Posterior vena cava (tissue), 2 donors: ENCODE measurements at places on chromosomes 7 and 10.

DNA sequence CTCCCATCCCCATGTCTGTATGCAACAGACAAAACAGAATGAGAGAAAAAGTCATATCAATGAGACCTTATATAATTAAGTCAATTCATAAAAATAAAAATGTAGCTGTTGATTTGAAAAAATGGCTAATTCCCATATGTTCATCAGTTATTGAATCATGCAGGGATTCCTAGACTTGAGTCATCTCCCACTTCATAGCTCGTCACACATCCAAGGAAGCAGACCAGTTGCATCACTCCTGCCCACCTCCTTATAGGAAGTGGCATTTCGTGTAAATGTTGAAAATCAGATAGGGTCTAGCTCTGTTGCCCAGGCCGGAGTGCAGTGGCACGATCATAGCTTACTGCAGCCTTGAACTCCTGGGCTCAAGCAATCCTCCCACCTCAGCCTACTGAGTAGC, 56.1 kb upstream of the SH2B2 start:
- no peak for DNase-seq

GRCh38 chr7:13821152-13821787, 168.2 kb downstream of the ETV1 start:
- DNase-seq = no peak

- DNase-seq = no peak
Measured at GRCh38 chr10:34219753-34220548, 595.1 kb downstream of the PARD3 start.

DNA sequence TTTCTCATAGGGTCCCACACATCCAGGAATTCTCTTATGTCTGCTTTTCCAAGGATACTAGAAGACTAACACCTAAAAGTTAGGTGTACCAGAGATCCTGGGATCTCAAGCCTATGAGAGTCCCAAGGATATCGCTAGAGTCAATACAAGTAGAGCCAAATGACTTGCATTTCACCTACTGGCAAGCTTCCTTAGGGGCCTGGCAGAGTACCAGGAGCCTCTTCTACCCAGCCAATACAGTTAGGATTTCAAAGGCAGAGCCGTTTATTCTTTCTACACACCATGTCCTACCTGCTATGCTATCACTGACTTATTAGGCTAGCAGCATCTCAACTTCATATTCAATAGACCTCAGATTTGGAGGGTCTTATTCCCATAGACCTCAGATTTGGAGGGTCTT, 53.5 kb upstream of the UNC5B start:
- no peak for DNase-seq

DNA sequence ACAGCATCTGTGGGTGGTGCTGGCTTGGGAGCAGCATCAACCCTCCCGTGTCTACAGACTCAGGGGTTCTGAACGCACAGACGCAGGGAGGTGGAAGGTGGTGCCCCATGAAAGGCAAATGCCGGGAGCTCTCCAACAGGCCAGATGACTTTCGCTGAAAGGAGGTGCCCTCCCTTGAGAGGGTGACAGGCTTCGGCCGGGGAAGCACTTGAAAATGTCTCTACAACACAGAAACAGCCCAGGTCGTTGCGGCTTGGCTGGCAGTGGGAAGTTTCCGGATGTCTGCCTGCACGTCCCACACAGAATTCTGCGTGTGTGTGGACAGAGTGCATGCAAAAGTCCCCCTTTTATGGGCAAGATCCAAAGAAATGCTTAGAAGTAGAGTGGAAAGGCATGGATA, 239.6 kb downstream of the SKAP2 start:
- peak; percentile 76 for DNase-seq

- no peak for DNase-seq
Measured at GRCh38 chr10:116538456-116538855, 7.3 kb upstream of the PNLIP start.

GRCh38 chr10:69153227-69153626, 26.8 kb upstream of the SUPV3L1 start:
- DNase-seq = no peak

GRCh38 chr10:113663908-113664307, at the start of gene NRAP:
TSS of gene NRAP (minus strand) at chr10:113664041. CDS start at chr10:113663882, 159 bp downstream.
- DNase-seq = no peak

GRCh38 chr10:21464134-21464533, 61.3 kb downstream of the SKIDA1 start:
- no peak for DNase-seq

DNA sequence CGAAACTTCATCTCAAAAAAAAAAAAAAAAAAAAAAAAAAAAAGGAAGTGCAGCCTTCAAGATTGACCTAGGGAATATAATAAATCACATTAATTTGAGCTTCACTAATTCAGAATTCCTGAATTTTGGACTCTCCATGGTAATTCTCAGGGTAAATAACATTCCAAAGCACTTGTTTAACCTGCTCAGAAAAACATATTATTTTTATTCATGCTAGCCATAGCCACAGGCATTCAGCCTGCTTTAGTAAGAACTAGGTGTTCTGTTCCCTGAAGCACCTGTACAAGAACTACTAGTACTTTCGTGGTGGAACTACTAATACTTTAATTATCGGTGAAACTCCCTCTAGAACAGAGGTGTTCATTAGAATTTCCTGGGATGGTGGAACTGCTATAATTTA, 169.3 kb downstream of the RTKN2 start:
- no peak for DNase-seq

DNA sequence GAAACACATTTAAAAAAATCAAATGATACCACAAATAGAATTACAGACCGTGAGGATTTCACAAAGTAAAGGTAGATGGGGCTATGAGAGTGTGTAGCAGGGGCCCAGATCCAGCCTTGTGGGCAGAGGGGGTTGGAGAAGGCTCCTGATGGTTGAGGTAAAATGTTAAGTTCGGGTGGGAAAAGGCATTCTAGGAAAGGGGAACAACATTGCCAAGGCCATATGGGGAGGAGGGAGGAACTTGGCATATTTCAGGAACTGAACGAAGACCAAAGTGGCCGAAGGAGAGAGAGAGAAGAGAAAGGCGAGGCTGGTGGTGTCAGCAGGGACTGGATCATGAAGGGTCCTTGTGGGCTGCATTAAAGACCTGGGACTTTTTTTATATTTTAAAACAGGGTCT, 98.9 kb downstream of the CARD11 start:
- DNase-seq = no peak

- no peak for DNase-seq
Measured at GRCh38 chr10:116170815-116171250, 102.2 kb downstream of the GFRA1 start.

GRCh38 chr7:53470336-53470970, 435.0 kb downstream of the POM121L12 start:
- no peak for DNase-seq

GRCh38 chr10:122019414-122019975, 30.5 kb downstream of the TACC2 start:
- no peak for DNase-seq

DNA sequence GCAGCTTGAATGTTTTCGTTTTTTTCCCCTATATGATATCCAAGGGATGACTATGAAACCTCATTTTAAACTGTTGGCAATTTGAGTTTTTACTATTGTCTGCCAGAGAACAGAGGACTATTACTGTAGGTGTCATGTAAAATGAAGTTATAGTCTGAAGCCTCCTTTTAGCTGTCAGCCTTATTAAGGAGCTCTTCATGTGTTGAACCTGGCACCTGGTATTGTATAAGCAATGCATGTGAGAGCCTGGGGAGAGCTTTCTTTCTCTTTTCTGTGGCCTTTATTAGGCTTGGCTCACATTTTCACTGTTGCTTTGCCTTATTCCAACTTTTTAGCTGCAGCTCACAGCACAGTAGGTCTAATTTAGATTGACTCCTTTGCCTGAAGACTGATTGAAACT, 119.1 kb upstream of the FOXP2 start:
- no peak for DNase-seq

DNA sequence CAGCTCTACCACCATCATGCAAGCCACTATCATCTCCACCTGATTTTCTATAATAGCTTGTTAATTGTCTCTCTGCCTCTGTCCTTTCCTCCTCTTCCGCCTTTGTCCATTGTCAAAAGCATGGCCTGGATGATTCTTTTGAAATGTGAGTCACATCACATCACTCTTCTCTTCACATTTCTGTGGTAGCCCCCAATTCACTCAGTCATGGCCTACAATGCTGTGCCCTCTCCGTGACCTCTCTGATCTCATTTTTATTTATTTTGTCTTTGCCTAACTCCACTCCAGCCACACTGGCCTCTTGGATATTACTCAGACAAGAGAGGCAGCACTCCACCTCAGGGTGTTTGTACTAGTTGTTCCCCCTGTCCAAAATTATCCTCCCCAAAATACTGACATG, 4.9 kb upstream of the ABCB4 start:
- no peak for DNase-seq

GRCh38 chr10:112490545-112490944, 43.5 kb downstream of the VTI1A start:
- no peak for DNase-seq

DNA sequence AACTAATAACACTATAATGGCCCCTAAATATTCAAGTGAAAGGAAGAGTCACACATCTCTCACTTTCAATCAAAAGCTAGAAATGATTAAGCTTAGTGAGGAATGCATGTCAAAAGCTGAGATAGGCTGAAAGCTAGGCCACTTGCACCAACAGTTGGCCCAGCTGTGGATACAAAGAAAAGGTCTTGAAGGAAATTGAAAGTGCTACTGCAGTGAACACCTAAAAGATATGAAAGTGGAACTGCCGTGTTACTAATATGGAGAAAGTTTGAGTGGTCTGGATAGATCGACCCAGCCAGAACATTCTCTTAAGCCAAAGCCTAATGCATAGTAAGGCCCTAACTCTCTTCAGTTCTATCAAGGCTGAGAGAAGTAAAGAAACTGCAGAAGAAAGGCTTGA, 12.1 kb upstream of the SNX13 start:
- no peak for DNase-seq

GRCh38 chr7:36279200-36279925, 110.3 kb upstream of the ANLN start:
- DNase-seq = no peak

- no peak for DNase-seq
Measured at GRCh38 chr10:13003759-13004158, 2.2 kb upstream of the CCDC3 start.

DNA sequence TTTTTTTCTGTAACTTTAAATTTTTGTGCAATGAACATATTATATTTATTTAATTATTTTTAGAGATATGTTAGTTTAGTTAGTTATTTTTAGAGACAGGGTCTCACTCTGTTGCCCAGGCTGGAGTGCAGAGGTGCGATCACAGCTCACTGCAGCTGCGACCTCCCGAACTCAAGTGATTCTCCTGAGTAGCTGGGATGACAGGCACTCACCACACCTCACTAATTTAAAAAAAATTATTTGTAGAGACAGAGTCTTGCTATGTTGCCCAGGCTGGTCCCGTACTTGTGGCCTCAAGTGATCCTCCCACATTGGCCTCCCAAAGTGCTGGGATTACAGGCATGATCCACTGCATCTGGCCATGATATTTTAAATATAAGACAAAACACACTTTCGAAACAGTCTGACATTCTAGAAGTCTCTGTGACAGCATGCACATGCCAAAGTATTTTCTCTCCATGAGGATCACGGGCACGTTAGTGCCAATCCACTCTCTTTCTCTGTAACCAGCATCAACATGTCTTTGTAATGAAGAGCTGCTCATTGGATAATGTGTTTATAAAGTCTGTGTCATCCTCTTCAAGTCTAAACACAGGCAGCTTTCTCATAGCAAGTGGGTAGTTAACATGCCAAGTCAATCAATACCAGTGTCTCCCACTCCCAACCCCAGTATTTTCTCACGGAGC, 137.4 kb downstream of the GLI3 start:
- no peak for DNase-seq

DNA sequence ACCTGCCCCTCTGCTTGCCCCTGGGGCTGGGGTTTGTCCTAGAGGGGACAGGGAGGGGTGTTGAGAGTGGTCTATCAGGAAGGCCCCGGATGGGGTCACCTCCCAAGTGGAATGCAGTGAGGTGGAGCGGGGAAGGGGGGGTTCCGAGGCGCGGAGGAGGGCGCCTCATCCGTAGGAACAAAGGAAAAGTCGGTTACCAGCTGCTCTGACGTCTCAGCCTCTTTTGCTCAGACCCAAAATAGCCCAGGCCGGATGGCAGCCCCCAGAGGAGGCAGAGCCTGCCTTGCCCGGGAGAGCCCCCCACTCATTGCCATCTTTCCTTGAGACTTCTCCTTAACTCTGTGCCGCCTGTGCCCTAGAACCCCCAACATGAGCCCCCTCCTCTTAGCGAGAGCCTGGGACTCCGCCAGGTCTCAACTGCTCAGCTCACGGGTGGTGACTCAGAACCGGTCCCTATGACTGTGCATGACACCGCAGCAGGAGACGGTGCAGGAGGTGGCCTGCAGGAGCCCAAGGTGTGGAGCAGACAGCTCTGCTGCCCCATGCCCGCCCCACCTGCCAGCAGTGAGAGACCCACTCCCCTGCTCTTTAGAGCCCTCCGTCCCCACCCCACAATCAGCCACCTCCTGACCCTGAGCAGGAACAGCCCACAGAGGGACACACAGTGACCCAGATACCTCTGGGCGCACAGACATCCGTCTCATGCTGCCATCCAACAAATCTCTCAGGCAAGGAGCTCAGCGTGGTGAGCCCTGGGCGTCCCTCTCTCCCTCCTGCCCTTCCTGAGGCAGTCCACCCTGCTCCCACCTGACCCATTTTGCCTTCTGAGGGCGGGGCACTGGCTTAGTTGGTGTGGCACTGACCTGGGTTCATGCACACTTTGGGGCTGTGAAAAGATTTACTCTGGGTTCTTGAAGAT, 13.1 kb downstream of the STX1A start:
- no peak for DNase-seq

GRCh38 chr10:4384245-4384644, 441.8 kb upstream of the AKR1E2 start:
- DNase-seq = no peak

DNA sequence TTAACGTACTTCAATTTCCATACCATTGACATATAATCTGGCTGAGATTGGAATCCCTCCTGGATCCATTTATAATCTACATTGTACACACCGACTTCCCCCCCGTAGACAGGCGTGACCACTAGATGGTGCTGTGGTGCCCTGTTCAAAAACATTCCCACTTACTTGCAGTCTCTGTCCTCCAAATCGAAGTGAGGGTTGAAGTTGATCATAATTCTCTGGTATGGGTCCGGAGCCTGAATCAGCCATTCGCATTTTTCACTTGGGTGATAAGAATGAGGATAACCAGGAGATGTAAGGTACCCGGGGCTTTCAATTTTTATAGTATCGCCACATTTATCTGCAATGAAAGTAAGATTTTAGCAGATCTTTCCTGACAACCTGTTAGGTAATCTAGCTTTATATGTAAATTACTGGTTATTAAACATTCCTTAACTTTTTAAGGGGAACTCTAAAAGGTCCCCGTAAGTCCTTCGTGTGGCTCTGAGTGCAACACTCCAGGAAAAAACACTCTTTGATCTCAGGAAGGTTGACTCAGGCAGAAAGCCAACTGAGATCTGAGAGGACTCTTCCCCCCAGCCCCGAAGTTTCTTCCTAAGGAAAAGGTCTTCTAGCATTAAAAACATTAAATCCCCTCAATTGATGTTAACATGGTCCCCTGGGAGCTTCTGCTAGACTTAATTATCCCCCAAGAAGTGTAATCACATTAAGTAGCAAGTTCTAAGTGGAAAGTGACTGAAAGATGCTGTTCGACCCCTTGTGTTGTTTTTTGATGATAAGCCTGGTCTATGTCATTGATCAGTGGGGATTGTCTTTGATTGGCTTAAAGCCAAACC, 3.7 kb downstream of the NRP1 start:
- DNase-seq = peak; percentile 93
